ENCODE measurements at places on chromosomes 2 and 18.

- DNase-seq = no peak
Observed at GRCh38 chr18:11741505-11742145, 52.6 kb downstream of the GNAL start.

DNA sequence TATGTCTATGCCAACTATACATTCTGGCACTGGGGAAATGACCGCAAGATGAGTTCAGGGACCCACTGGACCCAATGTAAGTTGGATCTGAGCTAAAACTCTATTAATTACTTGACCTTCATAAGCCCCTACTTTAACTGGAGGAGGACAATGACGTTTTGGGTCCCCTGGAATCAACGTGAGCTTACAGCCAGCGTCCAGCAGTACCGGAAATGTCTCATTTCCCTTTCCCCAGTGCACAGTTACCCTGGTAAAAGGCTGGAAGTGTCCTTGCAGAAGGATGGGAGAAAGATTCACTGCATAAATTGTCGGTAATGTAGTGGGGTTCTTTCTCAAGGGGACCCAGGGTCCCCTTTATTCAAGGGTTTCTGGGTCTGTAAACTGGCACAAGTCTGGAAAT is 1297.6 kb upstream of the ACVR2A start:
- no peak for DNase-seq

DNA sequence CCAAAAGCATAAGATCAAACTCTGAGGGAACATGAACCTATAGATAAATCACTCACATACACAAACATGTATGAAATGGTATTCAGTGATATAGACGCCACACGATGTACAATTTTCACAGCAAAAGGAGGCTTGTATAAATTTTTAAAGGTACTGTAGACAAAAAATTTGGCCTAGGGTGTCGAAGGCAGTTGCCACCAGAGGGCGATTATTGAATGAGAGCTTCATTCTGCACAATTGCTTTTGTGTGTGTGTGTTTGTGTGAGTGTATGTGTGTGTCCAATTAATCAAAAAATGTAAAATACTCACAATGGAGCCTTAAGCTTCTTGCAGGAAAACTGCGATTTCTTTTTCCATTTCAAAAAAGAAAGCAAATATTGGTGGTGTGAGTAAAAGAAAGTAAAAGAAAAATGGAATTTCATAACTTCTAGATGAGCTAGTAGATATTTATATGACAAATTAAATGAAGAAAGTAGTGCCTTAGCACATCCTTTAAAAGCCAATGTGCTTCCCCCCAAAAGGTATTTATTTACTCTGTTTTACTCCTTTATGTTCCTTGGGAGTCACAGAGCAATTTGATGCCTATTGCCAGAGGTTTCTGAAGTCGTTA is 800.1 kb downstream of the SATB2 start:
- DNase-seq = no peak

- DNase-seq = no peak
Observed at GRCh38 chr18:57461652-57462269, 26.6 kb downstream of the ONECUT2 start.

GRCh38 chr18:48820483-48821250 is 130.1 kb downstream of the SMAD7 start:
- peak; percentile 6 for DNase-seq

DNA sequence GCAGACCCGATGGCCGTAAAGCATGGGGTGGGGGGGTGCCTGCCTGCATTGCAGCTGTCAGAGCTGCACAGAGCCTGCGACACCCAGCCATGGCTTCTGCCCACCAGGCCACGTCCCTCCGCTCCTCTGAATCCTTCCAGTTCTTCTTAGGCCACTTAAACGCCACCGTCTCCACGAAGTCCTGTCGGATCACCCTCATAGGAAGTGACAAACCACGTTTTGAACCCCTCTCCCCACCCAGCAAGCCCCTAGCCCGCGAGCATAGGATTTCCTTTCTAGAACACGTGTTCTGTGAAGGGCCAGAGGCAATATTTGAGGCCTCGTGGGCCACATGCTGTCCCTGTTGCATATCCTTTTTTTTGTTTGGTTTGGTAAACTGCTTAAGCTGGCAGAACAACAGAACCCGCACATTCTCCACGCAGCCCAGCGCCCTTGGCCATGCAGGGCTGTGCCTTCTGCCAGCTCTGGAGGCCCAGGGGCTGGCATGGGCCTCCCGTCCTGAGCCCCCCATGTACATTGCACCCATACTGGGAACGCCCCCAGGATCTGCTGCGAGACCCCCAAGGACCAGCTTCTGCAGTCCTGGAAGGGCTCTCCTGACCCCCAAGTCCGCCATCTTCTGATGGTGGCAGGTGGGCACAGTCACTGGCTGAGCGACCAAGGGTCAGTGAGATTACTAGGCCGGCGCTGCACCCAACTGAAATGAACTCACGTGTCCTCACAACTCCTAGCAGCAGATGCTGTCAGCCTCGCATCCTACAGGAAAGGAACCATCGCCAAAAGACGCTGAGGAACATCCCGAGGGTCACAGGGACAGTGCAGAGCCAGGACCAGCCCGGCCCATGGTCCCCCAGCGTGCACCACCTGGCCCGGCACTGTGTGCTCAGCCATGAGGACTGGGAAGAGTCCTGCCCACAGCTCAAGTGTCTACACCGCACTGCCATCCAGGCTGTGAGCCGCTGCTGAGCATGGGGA is 35.1 kb downstream of the ADI1 start:
- no peak for DNase-seq

- no peak for DNase-seq
Observed at GRCh38 chr2:9141091-9141667, 65.4 kb upstream of the ASAP2 start.

DNA sequence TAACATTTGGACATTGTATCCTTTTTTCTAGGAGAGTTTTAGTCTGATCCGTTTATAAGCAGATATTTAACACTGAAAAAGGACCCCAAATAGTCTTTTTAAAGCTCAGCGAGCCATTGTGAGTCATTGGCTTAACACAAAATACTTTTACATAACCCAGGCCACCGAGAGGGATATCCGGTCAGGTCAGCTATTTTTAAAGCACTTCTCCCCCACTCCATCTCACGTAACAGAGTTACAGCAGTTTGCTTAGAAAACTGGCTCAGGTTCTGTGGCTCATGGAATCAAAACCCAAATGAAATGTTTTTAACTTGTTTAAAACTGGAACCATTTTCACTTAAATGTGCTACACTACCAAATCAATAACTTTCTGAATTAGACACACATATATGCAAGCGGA is 23.9 kb downstream of the COL4A3 start:
- no peak for DNase-seq

DNA sequence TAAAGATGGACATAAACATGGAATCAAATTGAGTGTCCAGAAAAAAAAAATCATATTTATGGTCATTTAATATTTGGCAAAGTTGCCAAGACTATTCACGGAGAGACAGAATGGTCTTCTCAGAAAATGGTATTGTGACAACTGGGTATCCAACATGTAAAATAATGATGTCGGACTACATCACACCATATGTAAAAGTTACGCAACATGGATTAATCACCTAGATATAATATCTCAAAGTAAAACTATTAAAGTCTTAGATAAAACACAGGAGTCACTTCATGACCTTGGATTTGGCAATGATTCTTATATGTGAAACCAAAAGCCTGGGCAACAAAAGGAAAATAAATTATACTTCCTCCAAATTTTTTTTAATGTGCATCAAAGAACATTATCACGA is 1591.7 kb upstream of the DDX18 start:
- no peak for DNase-seq

GRCh38 chr18:21194871-21195771 is 46.9 kb upstream of the GREB1L start:
- DNase-seq = no peak

DNA sequence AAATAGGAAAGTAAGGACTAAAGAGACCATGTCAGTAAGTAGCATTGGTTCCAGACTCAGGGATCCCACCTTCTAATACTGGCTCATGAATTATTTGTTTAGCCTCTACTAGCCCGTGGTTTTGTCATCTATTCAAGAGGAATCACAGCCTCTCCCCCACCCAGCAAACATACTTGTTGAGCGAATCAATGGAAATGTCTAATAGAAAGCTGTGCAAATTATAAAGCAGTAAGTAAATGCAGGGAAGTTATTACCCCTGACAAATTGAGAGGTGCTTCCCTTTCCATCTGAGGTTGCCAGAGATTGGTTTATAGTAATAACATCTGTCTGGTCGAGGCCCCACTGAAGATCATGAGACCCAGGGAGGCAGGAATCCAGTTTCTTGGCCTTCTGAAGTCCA is 219.3 kb upstream of the OSR1 start:
- DNase-seq = no peak

GRCh38 chr2:141380008-141380979 is 750.5 kb downstream of the LRP1B start:
- DNase-seq = no peak

DNA sequence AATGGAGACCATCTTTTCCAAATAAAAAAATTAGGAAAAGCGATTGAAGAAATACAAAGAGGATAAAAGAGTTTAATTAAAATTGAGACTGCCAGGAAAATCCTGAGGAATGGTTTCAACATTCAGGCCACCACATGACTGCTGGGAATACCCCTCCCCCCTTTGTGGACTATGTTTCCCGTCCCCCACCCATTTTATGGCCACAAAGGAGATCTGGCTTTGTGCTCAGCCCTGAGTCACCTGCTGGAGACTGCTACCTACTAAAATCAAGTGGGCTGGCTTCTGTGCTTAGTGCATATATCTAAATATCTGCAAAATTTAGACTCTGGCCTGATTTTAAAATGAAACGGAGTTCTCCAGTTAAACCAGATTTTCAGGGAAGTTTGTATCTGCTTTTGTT is 10.1 kb downstream of the RND3 start:
- DNase-seq = no peak

DNA sequence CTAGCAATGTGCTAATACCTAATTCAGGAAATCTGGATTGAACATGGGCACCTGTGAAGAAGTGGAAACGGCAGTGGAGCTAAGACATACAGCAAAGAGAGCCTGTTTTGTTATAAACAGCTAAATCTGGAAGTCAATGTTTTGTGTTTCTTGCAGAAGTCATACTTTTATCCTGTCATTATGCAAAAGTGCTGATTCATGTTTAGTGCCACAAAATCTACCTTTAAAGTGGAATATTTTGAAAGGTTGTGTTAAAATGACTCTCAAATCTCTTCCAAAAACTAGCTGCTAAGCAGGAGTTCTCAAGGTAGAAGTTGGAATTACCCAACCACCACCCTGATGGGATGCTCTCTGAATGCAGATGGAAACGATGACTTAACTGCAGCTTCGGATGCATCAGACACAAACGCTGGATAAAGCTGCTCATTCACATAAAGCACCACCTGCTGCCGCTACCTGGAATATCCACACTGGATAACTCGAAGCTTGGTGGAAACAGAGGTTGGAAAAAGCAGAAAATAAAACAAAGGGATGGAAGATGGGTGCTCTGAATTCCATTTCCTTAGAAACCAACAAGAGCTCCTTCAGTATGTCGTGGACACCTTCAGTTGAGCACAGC is 132.6 kb upstream of the ZNF236 start:
- DNase-seq = no peak

DNA sequence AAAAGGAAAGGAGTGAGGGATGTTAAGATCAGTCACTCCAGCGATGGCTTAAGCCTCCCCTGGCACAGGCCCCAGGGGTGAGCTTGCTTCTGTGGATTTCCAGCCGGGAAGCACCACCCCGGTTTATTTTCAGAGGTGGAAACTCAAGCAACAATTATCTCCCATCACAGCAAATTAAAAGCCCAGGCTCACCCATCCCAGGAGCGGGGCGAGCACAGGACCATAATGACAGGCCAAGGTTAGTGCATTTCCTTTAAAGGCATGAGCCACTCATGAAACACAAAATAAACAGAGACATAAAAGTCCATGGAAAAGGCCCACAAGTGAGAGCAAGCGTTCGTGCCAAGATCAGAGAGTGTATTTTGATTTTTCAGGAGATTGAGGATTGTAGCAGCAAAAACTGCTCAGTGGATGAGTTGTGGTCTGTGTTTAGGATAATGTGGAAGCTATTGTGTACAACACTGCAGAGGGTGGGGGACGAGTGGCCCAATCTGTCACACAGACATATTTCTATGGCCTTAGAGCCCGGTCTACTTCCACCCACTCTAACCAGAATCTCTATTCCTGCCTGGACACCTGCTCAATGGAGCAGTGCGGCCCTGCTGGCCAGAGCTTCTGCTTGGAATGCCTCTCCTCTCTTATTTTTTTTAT is 111.4 kb upstream of the CDC42EP3 start:
- no peak for DNase-seq

DNA sequence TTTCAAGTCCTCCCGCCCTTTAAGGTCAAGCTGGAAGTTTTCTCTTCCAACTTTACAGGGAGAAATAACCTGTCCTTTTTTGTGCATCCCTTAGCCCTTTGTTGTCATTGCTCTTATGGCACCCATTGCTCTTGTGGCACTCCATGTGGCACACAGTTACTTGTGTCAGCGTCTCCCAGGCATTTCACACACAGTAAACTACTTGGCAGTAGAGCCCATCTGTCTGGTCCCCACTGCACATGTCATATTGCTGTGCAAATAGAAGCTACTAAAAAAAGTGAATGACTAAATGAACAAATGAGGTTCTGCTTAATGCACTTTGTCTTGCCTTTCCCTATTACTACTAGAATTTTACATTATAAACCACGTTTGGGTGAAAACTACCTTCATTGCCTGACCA is 149.3 kb downstream of the EML6 start:
- DNase-seq = no peak

Measured in activated CD8-positive, alpha-beta memory T cell treated with anti-CD3 and anti-CD28 coated beads, Interleukin-2, amount 50 U/mL, for 4 hours (primary cell).